Bronchial epithelial cell (primary cell): ENCODE measurements at places on chromosomes 5 and 9.

DNA sequence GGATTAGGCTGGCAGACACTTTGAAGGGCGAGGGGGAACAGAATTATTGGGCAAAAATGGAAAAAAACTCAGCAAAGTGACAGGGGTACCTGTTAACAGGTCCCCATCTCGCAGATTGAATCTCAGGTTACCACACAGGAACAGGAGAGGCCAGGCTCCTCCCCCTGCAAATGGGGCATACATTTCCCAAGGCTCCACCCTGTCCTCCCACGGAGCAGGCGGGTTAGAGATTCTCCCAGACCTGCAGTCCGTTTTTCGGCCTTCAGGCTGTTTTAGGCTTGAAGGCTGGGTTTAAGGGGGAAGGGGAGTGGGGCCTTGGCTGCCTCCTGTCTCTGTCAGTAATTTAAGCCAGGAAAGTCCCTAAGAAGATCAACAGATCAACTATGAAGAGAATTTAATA, 42.7 kb downstream of the LRRC70 start:
- DNase-seq = no peak

- no peak for DNase-seq
These were observed 180.3 kb downstream of the C9orf152 start for GRCh38 chr9:110027671-110028081.

GRCh38 chr9:126474786-126475485, 138.8 kb upstream of the LMX1B start:
- peak; percentile 52 for DNase-seq

DNA sequence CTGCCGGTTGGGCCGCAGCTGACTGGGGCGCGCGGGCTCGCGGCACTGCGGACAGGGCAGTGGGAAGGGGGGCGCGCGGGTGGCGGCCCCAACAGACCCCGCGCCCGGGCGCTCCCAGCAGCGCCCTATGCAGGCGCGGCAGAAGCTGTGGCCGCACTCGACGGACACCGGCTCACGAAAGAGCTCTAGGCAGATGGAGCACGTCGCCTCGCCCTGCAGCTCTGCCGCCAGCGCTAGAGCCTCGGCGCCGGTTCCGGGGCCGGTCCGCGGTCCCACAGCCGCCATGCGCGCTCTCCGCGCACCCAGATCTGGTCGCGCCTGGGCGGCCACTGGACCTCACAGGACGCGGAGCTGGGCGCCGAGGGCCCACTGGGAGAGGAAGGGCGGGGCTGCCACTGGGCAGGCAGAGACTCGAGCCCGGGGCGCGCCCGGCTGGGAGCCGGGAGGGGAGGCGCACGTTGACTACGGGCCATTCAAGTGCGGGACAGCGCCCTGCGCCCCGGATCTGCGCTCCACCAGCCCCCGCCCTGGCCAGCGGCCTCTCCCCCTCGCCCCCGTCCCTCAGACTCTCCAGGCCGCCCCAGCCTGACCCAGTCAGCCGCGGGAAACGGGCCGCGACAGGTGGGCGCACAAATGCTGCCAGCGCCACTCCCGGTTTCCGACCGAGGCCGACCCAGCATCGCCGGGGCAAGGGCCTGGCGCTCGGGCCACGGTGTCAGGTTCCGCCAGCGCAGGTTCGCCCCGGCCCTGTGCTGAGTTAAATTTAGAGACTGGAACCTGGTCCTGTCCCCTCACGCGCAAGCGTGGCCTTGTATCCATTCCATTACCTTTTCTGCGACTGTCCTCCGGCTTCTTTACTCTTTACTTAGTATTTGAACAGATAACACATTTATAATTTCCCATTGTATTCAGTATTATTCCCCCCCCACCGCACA, at the start of gene TRIM7:
TRIM7 (minus strand) TSS at position 371 of the 935 bp plus-strand sequence; CDS start at position 285, 86 bp downstream.
- peak; percentile 49 for DNase-seq

DNA sequence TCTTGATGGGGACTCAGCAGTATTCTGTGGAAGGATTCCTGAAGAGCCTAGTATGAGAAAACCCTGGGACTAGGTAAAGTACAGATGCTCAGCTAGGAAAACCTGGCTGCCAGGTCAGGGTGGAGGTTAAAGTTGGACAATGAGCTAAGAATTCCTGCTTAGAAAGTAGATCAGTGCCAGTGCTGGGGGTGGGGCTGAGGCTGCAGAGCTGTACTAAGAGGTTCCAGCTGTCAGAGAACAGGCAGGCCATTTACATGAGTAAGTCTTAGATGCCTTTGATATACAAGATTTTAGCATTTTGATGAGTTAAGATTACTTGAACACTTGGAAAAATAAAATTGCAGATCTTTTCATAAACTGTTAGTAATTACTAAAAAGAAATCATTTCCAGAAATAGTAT, 332.3 kb upstream of the NUDT12 start:
- no peak for DNase-seq

- DNase-seq = no peak
These were observed 75.7 kb upstream of the LARP1 start for GRCh38 chr5:154679501-154679900.

- DNase-seq = peak; percentile 79
These were observed 146.1 kb upstream of the RANBP3L start for GRCh38 chr5:36447776-36448175.

DNA sequence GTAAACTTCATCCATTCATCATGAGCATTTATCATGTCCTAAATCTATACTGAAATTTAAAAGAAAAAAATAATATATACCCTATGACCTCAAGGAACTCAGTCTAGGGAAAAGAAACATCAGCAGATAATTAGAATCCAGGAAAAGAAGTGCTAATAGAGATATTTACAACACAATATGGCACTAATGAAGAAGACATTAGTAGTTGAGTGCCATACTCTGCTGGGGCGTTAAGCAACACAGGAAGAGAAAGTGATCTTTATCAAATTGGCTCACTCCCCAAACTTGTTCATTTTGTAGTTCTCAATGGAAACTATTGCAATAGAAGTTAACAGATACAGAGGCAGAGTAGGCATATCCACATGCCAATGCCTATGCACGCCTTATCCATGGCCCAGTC, 27.5 kb downstream of the GABRA6 start:
- DNase-seq = no peak

DNA sequence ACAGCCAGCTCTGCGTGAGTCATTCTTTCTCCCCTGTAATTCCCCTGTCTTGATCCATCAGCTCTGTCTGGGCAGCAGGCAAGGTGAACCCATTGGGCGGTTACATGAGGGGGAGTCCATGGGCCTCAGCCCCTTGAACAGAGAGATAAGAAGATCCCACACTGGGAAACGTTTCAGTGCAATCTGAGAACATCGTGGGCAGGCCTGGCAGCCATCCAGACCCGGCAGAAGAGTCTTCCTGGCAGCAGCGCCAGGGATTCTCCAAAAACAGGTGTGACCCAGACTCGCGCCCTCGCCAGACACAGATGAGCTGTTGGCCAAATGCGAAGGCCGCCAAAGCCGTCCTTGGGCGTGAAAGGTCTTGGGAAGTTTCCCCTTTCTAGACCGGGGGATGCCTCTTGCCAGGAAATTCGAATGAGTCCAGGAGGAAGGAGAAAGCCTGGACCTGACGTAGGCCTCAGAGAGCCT, 6.4 kb upstream of the SLC12A7 start:
- peak; percentile 47 for DNase-seq

DNA sequence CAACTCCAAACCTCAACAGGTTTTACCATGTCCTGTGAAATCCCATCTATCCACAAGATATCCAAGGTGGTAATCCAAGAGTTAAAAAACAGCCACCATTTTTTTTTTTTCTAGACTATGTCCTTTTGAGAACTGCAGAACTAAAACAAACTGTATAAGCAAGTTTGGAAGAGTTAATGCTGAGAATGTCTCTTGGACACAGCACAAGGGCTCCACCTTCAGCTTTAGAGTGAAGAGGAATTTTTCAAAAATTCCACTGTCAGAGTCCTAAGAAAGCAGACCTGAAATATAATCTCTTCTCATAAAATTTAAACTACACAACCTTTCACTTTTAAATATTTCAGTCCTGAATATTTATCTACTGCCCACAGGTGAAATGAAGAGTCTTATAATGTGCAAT, 167.8 kb upstream of the CCNG1 start:
- no peak for DNase-seq

- no peak for DNase-seq
These were observed 2.0 kb downstream of the NIPBL start for GRCh38 chr5:36878392-36879082.

- DNase-seq = peak; percentile 29
These were observed 38.7 kb downstream of the TGFBR1 start for GRCh38 chr9:99143655-99144054.

GRCh38 chr9:19286634-19287188, 56.2 kb downstream of the DENND4C start:
- peak; percentile 67 for DNase-seq

GRCh38 chr9:13128266-13128860, 151.1 kb downstream of the MPDZ start:
- no peak for DNase-seq

- peak; percentile 99 for DNase-seq
These were observed 39.3 kb downstream of the NUDT12 start for GRCh38 chr5:103523319-103523718.

- no peak for DNase-seq
These were observed at the start of gene EDIL3 for GRCh38 chr5:84384604-84385575. TSS of gene EDIL3 (minus strand) at chr5:84384880. CDS start at chr5:84384374, 506 bp downstream.

DNA sequence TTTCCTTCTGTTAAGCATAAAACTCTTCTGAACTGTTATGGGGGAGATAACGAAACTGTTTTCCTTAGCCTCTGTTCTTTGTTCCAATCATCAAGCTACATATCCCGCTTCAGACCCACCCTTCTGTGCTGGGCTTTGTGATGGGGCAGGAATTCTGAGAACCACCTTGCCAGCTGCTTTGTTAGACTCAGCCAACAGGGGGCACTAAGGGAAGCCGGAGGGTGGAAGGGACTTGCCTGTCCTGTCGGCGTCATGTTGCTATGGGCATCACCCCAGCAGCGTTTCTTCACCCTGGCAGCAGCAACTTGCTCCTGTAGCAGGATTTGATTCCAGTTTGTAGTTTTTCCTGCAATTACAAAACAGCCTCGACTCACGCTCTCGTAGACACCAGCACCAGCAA, 169.1 kb downstream of the CAAP1 start:
- peak; percentile 28 for DNase-seq

GRCh38 chr5:123827811-123828210, 315.8 kb downstream of the CSNK1G3 start:
- DNase-seq = peak; percentile 68

DNA sequence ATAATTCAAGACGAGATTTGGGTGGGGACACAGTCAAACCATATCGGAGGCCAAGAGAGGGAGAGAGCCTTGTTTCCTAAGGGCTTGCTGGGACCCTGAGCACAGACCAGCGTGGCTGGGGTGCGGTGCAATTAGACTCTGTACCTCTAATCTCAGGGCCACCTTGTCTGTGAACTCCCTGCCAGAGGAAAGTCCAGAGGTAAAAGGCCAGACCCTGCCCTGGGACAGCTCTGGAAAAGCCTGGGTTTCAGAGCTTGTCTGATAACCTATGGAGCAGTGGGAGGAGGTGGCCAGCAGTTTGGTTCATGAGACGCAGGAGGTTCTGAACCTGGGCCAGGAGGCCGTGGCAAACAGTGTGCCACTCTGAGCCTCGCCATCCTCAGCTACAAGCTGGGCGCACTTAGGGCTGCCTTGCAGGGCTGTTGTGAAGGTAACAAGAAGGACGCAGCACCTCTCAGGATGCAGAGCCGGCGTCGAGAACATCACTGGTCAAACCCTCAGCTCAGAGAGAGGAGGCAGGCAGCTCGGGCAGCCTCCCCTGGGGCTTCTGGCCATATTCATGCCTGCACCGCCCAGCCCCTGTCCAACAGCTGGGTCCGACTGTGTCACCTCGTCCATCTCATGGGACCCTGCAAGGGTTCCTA, 4.8 kb upstream of the DOLPP1 start:
- DNase-seq = no peak

- DNase-seq = no peak
These were observed at the start of gene FAM240B for GRCh38 chr9:38720083-38720745. TSS of gene FAM240B (minus strand) at chr9:38720133. CDS start at chr9:38703999, 16,134 bp downstream.

GRCh38 chr5:112960315-112960714, 16.3 kb upstream of the DCP2 start:
- no peak for DNase-seq

DNA sequence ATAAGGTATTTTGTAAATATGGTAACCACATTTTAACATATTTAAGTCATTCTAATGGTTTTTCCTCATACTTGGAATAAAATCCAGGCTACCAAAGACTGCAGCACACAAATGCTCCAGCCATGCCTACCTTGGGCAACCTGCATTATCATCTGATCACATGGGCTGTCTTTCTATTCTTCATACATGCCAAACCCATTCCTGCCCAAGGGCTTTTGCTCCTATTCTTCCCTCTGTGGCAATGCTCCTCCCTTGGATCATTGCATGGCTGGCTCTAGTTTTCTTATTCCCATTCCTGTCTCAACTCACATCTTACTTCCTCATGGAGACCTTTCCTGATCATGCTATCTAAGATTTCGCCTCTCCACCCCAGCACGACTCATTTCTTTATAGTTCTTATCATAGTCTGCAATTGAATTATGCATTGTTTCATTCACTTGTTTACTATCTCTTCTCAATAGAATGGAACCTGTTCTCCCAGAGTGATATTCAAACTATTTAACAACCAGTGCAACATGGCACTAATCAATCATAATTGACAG, 54.9 kb upstream of the C5orf46 start:
- DNase-seq = no peak

GRCh38 chr9:93665128-93665636, 88.8 kb downstream of the PHF2 start:
- no peak for DNase-seq

- no peak for DNase-seq
These were observed 6.9 kb downstream of the NOL6 start for GRCh38 chr9:33466565-33467495.
